ENCODE measurements at places on chromosomes 4 and X.

GRCh38 chr4:184355111-184355604, 119.2 kb downstream of the IRF2 start:
- DNase-seq: peak; percentile 25

GRCh38 chrX:35890699-35891098, 28.8 kb upstream of the CFAP47 start:
- DNase-seq: no peak

GRCh38 chr4:23297327-23297726, 592.5 kb downstream of the PPARGC1A start:
- DNase-seq: no peak

GRCh38 chr4:189021831-189022230, 882.6 kb downstream of the TRIML1 start:
- DNase-seq: no peak

GRCh38 chrX:155767051-155767875, 113.9 kb upstream of the VAMP7 start:
- peak; percentile 37 for DNase-seq

DNA sequence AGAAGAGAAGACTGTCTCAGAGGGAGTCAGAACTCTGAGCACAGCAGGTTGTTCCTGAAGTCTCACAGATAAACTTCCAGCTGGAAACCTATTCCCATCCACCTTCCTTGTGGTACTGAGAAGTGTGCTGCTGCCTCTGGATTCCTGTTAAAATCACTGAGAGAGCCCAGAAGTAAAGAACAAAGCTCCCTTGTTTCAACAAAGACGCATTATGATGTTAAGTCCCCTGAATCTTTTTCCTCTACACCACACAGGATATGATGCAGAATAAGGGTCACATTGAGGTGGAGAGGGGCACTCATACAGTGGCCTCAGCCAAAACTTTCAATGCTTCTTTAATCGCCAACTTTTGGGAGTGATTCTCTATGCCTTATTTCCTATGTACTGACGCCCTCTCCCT, 321.0 kb downstream of the OPHN1 start:
- DNase-seq: no peak
